ENCODE measurements at places on chromosomes 7 and 10. TPM values are rescaled to one million over a fixed set of nuclear protein-coding genes. Genes with fewer than 3 reads are reported as not detected.
A peak's percentile ranks its signal among the peaks of the same experiment; 100 is the strongest.

- DNase-seq: peak; percentile 31
These were observed 226.2 kb downstream of the COBL start for GRCh38 chr7:51090411-51090810.

Gene CYP26C1
- not detected for total RNA-seq

DNA sequence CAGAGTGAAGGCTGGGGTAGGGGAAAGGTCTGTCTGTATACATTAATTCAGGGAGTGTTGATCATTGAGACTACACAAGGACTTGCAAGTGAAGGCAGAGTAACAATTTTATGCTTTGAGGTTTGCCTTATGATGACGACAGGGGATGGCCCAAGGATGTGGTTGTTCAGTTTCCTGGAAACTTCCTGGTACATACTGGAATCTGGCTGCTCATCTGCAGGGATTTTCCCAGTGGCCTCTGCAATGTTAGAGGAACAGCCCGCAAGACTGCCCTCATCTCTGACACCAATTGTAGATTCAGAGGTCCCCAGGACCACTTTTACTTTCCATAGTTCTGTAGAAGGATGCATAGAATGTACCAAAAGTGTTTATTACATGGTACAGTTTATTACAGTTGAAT, 189.6 kb downstream of the TMEM178B start:
- DNase-seq: no peak

- no peak for DNase-seq
These were observed 120.5 kb downstream of the CCNY start for GRCh38 chr10:35456784-35457183.

Gene SLC26A5
- total RNA-seq: not detected

Gene TRIM50
- not detected for total RNA-seq

DNA sequence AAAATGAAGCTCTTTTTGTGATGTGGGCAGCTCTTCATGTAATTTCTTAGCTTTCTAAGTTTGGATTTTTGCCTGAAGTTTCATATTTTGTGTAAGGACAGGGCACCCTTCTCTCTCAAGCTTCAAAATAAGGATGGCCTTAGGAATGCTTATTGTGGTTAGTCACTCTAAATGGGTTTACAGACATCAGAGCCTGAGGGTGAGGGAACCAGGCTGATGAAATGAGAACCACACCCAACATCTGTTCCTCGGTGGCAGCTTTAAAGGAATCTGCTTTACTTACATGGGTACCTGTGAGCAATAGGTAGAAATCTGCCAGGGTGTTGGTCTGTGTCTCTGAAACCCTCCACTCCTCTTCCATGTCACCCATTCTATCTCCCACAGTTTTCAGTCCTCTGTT, 174.3 kb downstream of the EMX2 start:
- DNase-seq: no peak

Gene ZNF503
- 4.1 TPM for total RNA-seq

GRCh38 chr7:5222841-5223411, 32.9 kb downstream of the WIPI2 start:
- DNase-seq: no peak

DNA sequence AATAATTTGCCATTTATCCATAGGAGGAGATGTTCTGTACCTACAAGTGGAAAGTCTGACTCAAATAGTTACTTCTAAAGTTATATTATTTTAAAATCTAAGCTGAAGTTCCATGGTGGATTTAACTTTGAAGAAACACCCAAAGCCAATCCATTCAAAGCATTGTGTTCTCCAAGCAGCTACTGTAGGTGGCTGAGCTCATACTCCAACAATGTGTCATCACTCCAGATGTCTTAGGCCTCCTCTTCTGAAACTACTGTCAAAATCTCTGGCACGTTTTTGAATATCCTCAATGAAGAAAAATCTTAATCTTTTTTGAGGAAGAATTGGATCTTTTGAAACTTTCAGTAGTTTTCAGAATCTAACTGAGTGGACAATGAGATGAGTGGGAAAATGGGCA, 169.1 kb downstream of the PTEN start:
- peak; percentile 67 for DNase-seq

Gene BAMBI
- 0.80 TPM for total RNA-seq

- no peak for DNase-seq
These were observed 134.3 kb downstream of the CUX1 start for GRCh38 chr7:101951757-101952156.

Gene FEZF1
- total RNA-seq: not detected

DNA sequence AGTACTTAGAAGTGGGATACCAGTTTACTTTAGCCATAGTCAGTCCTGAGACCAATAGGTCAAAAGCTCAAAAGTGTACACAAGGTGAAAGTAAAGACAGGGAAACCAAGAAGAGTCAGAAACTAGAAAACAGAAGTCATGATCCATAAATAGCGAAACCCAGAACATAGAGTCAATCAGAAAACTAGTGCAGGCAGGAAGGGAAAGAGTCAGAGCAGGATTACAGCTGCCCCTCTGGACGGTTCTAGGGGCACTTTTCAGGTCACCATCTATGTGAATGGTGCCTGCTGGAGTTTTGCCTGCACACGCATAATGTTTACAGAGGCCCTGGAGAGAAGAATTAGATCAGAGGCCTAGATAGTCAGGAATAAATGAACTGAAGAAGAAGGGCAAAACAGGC, 22.4 kb upstream of the DMTF1 start:
- DNase-seq: no peak

Measured in LHCN-M2 (cell line).